ENCODE measurements at places on chromosomes 11 and 22. TPM values are rescaled to one million over a fixed set of nuclear protein-coding genes. Genes with fewer than 3 reads are reported as not detected.

DNA sequence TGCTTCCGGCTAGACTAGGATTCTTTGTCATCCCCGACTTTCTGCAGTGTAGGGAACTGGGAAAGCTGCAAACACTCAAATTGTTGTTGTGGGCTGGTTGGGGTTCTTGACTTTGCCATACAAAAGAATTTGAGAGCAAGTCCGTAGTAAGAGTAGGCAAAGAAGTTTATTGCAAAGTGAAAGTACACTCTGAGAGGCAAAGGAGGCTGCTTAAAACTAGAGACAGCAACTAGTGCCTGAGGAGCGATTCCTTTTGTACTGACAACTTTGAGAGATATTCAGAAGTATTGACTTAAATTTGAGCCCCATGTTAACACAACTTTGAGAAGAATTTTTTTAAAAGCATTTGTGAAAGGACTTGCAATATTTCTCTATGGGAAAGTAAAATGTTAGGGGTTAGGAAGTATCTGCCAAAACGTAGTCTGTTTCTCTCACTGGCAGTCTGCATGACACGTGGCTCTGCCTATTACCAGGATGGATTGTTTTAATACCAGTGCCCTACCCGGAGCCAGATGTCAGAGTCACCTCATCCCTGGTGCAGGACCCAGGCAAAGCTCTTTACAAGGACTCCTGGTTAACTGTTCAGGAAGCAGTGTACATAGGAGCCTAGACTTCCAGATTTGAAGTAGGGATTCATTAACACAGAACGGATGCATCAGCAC is 85.0 kb upstream of the CLPB start:
- DNase-seq: no peak

DNA sequence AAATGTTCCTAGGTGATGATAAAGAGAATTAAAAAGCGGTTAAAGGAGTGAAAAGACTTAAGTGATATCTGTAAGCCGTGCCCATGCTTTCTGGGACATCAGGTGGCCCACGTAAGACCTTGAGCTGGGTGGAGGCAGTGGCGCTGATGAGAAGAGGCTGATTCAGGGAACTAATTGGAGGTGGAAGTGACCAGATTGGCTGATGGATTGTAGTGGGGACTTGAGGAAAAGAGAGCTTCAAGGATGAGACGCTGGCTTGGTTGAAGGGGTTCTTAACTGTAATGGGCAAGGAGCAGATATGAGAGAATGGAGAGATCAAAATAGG is 69.1 kb upstream of the EP300 start:
- no peak for DNase-seq

DNA sequence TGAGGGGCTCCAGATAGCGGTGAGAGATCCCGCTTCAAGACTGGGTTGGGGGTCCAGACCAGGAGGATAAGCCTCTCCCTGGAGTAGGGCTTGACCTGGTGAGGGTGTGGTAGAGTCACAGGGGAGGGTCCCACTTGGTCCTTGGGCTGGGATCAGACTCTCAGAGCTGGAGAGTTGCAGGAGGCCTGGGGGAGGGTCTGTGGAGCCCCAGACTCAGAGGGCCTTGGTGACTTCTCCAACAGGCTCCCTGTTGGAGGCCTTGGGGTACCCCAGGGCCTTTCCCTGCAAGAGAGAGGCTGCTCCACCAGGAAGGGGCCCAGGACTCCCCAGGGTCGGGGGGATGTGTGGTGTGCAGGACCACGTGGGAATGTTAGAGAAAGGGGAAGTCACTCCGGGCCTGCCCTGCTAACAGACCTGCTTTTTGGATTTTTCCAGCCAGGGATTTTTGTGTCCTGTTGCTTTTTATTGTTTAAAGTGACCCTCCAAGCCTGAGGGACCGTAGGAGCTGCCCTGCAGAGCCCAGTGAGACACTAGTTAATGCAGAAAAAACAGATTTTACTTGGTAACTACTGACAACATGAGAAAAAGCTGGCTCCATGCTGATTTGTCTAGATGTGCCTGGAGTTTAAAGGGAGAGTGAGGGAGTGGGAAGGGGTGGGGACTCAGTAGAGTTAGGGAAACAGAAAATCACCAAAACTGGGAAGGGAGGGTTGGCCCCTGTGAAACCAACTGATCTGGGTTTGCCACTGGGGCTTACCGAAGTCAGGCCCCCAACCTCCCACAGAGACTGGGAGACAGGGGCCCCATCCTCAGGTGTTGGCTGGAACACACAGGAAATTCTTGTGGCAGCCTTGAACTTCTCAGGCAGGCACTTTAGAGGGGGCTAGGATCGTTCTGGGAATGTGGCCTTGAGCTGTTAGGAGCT is 801 bp upstream of the TXNRD2 start:
- no peak for DNase-seq

GRCh38 chr11:7546324-7546791 is 32.6 kb downstream of the PPFIBP2 start:
- no peak for DNase-seq

DNA sequence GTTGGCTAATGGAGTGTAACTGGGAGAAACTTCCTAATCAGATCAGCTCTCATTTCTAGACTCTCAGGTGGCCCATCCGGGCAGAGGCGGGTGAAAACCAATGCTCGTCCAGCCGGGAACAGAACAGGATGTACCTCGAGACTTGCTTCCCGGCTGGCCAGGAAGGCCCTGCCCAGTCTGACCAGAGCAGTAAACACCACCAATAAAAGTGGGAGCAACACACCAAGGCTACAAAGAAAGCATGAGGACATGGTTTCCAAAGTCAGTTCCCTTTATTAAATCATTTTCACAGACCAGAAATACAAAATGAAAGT is 940 bp upstream of the TNKS1BP1 start:
- DNase-seq: no peak

GRCh38 chr11:17570034-17570433 is 23.0 kb downstream of the OTOG start:
- no peak for DNase-seq

RBM4 gene
- 234 TPM for polyA plus RNA-seq

RAG2 gene
- polyA plus RNA-seq: not detected

CARD10 gene
- polyA plus RNA-seq: 5.8 TPM
